ENCODE measurements at places on chromosomes 6 and 20.

- no peak for DNase-seq
Observed at GRCh38 chr6:40383348-40384115, 203.6 kb downstream of the LRFN2 start.

GRCh38 chr20:61776491-61777075, 289.1 kb downstream of the TAF4 start:
- DNase-seq = no peak

DNA sequence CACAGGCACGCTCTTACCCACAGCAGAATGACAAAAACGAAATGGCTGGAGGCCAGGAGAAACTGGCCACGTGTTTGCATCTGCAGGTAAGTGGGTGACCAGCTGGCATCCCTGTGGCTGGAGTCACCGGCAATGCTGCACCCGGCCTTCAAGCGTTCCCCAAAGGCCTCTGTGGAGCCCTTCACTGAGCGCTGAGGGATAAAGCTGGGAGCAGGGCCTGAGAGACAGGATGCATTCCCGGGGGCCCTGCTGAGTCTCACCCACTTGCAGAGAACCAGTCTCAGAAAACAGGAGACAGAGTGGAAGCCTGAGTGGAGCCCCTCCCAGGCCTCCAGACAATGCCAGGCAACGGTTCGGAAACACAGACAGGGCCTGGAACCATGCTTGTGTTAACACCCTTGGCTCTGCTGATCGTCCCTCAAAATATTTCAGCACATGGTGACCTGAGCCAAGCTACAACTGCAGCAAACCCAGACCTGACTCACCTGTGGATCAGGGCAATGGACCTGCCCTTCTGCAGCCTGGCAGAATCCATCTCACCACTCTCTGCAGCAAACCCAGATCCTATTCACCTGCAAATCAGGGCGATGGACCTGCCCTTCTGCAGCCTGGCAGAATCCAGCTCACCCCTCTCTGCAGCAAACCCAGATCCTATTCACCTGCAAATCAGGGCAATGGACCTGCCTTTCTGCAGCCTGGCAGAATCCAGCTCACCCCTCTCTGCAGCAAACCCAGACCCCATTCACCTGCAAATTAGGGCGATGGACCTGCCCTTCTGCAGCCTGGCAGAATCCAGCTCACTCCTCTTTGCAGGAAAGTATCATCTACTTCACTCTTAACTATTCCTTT, 39.8 kb downstream of the TBXT start:
- no peak for DNase-seq

GRCh38 chr6:149913540-149914240, 9.2 kb downstream of the RAET1G start:
- no peak for DNase-seq

DNA sequence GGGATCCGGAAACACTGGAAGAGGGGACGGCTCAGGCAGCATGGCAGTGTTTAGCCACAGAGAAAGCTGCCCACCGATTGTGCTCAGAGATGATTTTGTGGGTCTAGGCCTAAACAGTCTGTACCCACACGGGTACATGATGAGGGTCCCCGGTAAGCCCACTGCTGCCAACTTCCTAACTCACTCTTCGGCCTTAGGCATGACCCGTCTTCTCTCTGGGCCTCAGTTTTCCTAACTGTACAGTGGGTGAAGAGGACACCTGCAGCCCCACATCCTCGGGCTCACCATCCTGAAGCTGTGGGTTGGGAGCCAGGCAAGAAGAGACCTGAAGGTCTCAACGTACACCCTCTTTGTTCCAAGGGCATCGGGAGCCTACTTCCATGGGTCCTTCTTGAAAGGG, 6.5 kb downstream of the FOXP4 start:
- DNase-seq = no peak
